Activated naive CD8-positive, alpha-beta T cell treated with anti-CD3 and anti-CD28 coated beads, Interleukin-2, amount 10 ng/mL, durations not matched to agents 7 days and 5 days (primary cell): ENCODE measurements at places on chromosomes 16 and 17. TPM values are rescaled to one million over a fixed set of nuclear protein-coding genes. Genes with fewer than 3 reads are reported as not detected.

SLC52A1 gene
- total RNA-seq, result 1.4 TPM

ADCY9 gene
- 9.9 TPM for total RNA-seq

EVI2B gene
- total RNA-seq, result 100 TPM

- peaks cover 3% of the 10 kb centered on the region for H3K4me1 ChIP-seq
- H3K27ac ChIP-seq, result no peak overlapping the region
- H3K36me3 ChIP-seq, result peaks cover 15% of the 10 kb centered on the region
- H3K4me3 ChIP-seq, result no peak overlapping the region
- no peak for DNase-seq
- no peaks in the 10 kb centered on the region for H3K27me3 ChIP-seq
These were observed 19.8 kb downstream of the EARS2 start for GRCh38 chr16:23537390-23537789.
